ENCODE measurements at places on chromosomes 7 and 10.
A peak's percentile ranks its signal among the peaks of the same experiment; 100 is the strongest.

DNA sequence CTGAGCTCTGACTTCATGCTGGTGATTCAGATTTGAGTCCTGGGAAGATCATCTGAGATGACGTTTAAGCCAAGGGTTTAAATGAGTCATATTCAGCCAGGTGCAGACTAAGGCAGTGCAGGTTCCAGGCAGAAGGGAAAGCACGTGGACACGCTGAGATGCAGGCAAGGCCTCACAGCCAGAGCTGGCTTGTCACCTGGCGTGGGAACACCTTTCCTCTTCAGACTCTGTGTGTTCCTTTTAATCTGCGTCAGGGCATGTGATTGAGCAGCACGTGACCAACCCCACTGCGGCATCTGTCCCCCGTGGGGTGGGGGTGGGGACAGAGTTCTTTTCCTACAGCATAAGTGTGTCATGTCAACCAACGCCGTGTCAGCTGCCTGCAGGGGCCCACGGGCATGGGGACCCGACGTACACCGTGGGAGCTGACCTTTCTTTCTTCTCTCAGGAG lies 10.7 kb upstream of the IDI2 start:
- DNase-seq = no peak

GRCh38 chr7:1620835-1621234 lies 49.2 kb upstream of the ELFN1 start:
- DNase-seq = no peak

DNA sequence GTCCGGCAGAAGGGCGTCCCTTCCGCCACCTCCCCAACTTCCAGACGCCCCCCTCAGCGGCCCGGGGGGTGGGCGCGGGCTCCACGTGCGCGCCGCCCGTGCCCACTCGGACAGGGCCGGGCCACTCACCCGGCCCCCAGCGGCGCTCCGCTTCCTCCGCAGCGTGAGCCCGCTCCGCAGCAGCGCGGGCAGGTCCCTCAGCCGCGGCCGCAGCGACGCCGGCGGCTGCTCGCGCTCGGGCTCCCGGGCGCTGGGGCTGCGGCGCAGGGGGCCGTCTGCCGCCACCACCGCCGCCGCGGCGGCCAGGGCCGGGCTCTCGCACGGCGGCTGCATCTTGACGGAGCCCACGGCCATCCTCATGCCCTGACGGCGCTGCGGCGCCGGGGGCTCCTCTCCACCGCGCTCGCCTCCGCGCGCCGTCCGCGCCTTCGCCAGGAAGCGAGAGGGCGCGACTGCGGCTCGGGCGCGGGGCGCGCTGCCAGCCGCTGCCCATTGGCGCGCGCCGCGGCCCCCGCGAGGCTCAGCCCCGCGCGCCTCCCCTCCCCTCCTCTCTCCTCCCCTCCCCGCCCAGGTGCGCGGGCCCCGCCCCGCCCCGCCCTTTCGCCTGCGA lies at the start of gene RAPGEF5:
TSS of gene RAPGEF5 (minus strand) at position 454 of the 610 bp plus-strand sequence. CDS start at position 360, 94 bp downstream.
- peak; percentile 91 for DNase-seq

DNA sequence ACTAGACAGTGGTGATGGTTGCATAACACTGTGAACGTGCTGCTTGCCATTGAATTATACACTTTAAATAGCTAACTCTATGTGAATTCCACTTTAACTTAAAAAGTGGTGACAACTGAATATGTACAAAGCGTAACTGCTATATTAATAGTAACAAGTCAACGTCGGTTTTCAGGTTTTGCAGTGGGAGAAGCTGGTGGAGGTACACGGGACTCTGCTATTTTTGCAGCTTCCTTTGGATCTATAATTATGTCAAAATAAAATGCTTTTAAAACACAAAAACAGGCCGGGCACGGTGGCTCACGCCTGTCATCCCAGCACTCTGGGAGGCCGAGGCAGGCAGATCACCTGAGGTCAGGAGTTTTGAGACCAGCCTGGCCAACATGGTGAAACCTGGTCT lies 21.0 kb downstream of the AP5Z1 start:
- no peak for DNase-seq
